ENCODE measurements at places on chromosomes 6 and 20.

GRCh38 chr20:20413810-20414281 lies 45.9 kb downstream of the INSM1 start:
- DNase-seq, result no peak

DNA sequence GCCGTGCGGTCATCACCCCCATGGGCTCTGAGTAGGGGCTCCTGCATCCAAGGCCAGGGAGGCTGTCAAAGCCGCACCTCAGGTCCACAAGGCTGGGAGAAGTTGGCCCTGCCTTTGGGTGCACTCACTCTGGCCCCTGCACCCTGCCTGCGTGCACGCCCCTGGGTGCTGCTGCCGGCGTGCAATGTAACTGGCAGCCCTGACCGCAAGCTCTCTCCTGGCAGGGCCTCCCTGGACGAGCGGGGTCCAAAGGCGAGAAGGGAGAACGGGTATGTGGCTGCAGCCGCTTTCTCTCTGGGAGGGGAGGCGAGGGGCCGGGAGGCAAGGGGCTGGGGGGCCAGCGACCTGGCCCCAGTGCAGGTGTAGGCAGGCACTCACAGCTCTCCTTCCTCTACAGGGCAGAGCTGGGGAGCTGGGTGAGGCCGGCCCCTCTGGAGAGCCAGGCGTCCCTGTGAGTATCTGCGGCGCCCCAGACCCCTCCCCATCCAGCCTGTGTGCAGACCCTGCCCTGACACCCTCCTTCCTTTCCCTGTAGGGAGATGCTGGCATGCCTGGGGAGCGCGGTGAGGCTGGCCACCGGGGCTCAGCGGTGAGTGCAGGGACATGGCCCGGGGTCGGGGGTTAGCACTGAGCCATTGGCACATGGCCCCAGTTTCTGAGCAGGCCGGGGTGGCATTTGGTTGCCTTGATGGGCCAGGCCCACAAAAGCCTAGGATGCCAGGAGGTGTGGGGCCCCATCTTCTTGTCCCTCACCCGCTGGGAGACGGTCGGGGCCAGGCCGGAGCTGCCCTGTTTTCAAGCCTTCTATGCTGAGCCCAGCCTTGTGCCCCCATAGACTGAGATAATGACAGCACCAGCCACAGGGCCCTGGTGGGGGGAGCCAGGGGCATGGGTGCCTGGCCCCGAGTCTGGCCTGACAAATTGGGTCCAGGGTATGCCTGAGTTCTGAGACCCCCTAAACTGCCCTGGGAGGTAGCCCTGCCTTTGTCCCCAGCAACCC lies 12.7 kb downstream of the COL9A3 start:
- no peak for DNase-seq

DNA sequence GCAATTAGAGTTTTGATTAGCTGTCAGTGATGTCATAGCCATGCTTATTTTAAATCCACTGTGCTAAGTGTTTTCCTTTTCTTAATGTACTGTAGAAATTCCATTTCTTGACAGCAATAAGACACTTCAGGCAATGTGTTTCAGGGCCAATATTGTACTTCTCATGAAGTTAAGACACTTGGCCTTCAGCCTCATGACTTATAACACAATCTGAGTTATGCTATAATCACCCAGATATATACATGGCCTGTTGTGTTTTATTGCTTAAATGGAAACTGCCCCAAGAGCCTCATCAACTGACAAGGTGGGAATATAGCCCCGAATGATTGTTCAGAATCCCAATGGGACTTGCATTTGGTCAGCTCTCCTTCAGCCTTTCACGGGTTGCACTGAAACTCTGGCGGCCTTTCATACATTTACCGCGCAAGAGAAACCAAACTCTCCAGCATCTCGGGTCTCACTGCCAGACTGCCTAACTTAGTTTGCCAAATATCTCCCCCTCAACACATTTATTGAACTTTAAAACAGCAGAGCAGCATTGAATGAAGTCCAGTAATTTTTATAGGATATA lies 44.2 kb upstream of the TBX18 start:
- DNase-seq, result no peak

DNA sequence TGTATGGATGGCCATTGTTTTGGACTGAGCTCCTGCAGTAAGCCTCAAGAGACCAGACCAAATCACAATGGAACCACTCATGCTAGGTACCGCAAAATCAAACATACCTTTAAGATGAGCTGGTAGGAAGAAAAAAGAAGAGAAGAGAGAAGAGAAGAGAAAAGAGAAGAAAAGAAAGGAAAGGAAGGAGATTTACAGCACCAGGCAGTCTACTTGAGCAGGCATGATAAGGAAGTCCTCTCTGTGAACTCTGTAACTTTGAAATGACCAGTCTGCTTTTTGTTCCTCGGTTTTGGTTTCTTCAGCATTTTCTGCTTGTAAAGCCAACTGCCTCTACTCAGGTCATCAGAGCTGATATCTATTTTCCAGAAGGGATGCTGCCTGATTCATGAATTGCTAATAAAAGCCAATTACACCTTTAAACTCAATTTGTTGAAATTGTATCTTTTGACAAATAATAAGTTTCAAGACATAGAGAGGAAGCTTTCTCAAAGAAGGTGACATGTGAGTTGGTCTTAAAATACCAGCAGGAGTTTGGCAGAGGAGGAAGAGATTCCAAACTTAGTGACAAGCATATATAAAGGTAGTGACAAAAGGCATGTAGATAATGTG lies 134.3 kb downstream of the UNC5CL start:
- DNase-seq, result no peak

DNA sequence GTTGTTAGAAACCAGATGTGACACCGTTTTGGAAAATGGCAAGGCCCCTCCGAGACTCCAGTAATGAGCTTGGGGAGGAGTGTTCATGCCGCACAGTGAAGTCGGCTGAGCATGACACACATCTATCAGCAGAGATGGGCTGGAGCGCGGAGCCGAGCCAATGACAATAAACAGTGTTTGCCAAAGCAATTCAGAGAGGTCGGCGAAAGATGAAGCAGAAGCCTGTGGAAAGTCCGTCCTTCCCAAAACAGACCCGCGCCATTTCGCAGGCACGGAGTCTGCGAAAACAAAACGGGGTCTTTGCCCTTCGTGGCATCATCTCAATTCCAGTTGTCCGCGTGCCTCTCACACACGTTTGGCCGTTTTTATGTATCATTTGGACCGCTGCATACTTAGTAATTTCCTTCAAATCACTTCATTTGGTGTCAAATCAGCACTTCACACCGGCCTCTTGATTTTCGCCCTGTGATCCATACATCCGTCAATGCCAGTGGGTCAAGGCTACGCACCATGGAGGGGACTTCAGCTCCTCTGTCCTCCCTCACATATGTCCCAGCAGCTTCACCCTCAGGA lies 71.3 kb downstream of the SULF2 start:
- DNase-seq, result no peak

DNA sequence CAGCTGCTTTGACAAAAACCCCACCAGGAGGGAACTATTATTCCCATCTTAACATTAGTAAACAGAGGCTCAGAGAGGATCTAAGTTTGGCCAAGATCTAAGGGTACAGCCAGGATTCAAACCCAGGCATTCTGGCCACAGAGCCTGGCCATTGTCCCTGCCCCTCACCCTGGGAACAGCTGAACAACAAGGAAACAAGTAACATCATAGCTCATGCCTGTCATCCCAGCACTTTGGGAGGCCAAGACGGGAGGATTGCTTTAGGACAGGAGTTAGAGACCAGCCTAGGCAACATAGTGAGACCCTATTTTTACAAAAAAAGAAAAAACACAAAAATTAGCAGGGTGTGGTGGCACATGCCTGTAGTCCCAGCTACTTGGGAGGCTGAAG lies 27.5 kb downstream of the TOX2 start:
- DNase-seq, result no peak

DNA sequence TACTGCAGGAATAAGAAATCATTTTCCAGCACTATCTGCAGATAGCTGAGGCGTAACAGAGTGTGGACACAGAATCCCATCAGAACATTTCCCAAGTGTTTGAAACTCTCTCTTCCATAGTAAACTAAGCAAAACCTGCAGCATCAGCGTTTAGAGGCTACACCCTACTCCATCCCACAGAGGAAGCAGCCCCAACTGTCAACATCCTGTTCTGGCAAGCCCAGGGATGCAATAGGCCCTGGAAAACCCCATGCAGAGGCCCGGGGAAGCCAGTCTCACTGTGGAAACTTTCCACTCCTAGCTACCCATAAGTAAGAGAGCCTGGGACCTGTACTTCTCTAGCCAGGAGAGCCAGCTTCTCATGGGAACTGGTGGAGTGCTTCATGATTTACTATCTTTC lies 129.4 kb downstream of the LY86 start:
- no peak for DNase-seq

DNA sequence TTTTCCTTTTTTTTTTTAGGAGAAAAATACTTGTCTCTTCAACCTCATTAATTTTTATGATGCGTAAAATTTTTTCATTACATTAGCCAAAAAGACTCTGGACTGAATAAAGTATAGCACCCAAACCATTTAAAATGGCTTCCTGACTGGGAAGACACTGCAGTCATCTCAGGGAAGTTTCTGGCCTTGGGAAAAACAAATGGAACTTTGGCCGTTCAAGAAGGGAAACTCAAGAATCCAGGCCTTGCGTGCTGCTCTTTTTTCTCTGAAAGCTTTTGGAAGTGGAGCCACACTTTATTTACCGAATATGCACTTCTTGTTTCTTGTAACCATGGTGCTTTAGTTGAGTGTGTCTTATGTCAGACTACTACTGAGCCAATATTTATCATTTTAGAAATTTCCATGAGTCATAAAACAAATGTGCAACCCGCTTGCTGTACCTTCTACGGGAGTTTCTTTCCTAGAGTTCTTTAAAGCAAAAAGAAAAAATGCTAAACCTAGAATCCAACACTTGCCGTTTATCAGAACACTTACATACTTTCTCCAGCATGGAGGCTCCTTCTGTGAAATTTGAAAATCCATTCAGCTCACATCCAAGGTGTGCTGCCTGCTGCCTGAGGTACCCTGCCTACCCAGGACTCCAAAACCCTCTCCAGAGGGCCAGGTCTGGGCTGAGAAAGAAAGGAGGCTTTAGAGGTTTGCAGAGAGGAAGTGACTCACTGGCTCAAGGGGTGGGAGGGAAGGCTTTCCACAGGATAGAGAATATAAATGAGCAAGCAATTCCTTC lies 11.5 kb upstream of the DSTN start:
- no peak for DNase-seq

Data from activated CD4-positive, CD25-positive, alpha-beta regulatory T cell treated with anti-CD3 and anti-CD28 coated beads, Interleukin-2, amount 50 U/mL, for 72 hours (primary cell).